Occipital lobe (tissue), 3 donors: ENCODE measurements at places on chromosomes 3 and 15.

GRCh38 chr3:51622868-51623267 is 48.2 kb upstream of the TEX264 start:
- peak; percentile 60 for DNase-seq

DNA sequence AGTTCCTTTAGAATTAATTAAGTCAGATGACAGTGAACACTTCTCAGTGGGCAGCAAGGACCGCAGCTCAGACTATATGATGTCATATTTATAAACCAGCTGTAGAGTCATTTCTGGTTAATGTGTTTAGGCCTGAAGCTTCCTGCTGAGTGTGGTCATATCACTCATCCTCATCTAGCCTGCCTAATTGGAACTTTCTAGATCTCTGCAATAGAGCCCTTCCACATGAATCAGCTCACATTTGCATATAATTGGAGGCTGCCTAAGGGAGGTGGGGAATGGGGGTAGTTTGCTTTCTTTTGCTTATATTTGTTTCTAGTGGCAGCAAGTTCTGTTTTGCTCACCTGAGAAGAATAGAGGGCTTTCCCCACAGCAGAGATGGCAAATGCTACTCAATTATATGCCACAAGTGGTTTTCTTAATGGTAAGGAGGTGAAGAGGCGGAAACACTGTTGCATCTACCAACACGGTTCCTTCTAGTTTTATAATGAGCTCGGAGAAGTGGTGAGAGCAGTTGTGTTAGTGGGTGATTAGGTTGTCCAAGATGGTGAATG is 148.1 kb downstream of the KLHL25 start:
- DNase-seq, result no peak

DNA sequence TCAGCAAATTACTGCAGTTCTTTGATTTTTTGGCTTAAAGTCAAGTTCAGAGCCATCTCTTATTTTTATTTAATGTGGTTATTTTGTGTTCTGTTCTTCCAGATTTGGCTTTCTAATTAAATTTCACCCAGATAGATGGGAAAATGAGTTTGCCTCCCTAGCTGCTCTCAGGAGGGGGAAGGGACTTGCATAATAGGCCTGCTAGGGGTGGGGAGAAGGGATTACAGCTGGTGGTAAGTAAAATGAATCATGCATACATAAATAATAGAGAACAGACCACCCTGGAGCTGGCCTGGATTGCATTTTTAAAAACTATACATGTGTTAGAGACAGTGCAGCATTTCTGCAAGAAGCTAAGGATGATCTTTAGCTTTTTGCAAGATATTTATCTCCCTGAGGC is 3.9 kb upstream of the PXYLP1 start:
- DNase-seq, result no peak

DNA sequence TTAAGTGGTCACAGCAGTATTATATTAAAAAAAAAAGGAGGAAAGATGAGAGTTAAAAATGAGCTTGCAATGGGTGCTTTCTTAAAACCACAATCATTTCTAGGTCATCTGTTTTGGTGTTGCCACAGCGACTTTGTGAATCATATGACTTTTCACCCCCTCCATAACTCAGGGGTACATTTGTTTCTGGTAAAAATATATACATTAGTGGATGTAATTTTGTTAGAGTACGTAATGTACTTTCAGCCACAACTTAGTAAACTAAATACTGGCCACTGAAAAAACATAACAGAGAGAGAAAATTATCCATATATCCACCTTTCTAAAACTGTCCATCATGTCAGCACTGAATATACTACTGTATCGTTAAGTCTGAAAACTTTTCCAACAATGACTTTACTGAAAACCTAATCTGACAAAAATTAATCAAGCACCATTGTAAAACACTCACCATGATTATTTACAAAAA is 3.4 kb downstream of the ANKRD28 start:
- DNase-seq, result no peak

GRCh38 chr3:45585371-45585770 is 9.2 kb upstream of the LIMD1 start:
- no peak for DNase-seq

DNA sequence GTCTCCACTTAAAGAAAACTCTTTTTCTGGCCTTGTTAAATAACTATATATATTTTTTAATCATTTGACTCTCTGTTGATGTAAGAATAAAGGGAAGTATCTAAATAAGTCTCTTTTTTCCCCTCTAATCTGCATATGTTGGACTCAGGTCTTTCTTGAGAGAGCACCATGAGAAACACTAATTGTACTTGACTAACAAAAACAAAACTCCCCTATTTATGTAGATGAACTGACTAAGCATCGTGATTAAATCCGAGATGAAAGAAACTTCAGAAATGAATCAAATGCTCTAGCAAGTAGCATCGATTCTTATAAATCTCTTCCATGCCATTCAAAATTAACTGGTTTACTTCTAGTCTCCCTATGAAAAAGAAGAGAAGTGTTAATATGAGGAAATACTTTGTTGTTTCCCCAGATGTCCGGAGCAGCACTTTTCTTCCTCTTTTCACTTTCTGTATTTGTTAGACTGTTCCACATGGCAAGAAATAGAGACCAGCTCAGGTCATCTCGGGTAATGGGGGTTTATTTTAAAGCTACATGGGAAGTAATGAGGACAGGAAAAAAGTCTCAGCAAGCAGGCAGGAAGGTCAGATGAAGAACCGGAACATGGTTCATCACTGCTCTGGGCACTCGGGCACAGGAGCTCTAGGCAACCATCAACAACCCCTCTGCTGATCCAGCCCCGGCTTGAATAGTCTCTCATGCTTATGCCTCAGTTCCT is 288.3 kb downstream of the CNTN6 start:
- DNase-seq, result no peak

DNA sequence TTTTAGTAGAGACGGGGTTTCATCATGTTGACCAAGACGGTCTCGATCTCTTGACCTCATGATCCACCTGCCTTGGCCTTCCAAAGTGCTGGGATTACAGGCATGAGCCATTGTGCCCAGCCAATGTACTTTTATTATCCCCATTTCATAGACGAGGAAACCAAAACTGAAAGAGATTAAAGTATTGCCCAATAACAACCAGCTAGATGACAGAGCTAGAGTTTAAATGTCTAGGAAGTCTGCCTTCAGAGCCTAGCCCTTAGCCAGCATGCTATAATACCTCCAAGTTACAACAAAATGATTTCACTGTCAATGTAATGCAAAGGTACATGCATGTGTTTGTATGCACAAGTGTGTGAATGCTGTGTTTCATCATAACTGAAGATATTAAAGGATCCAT is 389.4 kb upstream of the RBMS3 start:
- no peak for DNase-seq

DNA sequence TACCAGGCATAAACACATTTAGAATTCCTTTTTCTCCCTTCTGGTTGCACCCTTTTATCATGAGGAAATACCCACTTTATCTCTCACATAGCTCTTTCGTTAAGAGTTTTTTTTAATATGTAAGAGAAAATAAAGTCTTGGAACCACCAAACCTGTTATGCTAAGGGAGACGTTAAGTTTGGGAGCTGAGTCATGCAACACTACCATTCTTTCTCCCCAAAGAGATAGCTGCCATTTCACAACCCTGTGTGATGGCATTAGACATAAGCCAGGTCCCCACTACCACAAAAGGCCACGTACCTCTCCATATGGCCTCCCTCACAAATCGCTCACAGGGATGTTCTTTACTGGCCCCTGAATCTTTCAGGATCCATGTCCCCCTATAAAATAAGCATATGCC is 7.6 kb upstream of the NIPA1 start:
- no peak for DNase-seq

GRCh38 chr3:129827765-129828164 is 65.7 kb downstream of the TMCC1 start:
- DNase-seq, result no peak

DNA sequence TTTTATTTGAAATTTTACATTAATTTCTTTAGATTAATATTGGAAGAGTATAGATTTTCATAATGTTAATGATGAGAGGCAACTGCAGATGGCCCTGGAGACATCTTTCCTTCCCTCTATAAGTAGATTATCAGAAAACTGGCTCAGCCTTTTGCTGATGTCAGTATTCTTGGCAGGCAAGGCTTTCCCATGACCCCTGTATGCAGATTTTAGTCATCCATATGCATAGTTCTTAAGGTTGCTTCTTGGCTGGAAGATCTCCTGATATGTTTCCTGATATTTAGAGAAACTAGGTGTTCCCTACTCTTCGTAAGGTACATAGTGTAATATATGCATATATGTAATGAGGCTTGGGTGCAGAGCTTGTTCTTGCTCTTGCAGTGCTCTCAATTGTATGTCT is 911.4 kb downstream of the EPHA3 start:
- no peak for DNase-seq

DNA sequence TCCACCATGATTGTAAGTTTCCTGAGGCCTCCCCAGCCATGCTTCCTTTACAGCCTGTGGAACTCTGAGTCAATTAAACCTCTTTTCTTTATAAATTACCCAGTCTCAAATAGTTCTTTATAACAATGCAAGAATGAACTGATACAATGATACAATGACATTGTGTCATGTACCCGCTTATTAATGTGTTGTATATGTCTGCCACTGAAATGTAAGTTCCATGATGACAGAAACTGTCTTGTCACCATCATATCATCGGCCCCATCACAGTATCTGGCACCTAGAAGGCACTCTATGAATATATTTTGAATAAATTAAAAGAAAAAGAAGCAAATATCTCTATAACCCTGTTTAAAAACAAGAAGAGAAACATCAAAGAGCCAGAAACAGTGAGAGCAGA is 29.6 kb downstream of the FEZF2 start:
- DNase-seq, result no peak

- no peak for DNase-seq
Measured at GRCh38 chr3:86056032-86056431, 934.9 kb downstream of the VGLL3 start.
